ENCODE measurements at places on chromosomes 2 and 18.

DNA sequence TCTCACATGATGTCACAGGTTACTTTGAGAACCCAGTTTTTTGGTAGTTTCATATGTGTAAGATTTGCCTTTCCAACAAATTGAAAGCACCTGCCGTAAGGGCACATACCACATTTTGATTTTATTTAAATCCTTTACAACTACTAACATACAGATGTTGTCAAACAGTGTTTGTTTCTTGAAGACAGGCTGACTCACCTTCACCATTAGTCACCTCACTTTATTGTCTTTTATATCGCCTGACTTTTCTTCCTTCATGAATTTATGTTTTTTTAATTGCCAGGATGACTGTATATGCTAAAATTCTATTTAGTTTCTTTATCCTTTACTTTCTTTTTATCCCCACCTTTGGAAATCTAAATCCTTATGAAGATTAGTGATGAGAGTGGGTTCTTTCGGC lies 886.7 kb downstream of the SUCLG1 start:
- DNase-seq, result no peak

DNA sequence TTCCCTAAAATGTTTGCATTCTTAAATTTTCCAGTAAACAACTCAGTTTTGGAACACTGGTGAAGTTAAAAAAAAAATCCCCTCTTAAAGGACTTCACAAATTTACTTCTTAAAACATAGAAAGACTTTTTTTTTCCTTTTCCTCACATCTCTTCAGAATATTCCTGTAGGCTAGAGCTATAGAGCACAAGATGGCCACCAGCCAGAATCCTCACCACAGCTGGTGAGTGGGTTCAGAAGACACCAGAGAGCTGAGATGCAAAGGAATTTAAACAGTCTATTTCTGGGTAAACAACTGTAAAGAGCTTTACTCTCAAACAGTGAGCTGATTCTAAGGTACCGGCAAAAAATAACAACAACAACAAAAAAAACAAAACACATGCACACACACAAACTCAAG lies 252.8 kb downstream of the LRP1B start:
- DNase-seq, result no peak

- no peak for DNase-seq
Observed at GRCh38 chr18:44685296-44685695, 4.6 kb downstream of the SETBP1 start.

GRCh38 chr2:218962859-218963492 lies 3.5 kb downstream of the CDK5R2 start:
- DNase-seq, result no peak

GRCh38 chr2:13682540-13683272 lies 949.8 kb upstream of the LRATD1 start:
- no peak for DNase-seq

GRCh38 chr2:211487733-211488132 lies 931.3 kb downstream of the CPS1 start:
- no peak for DNase-seq

GRCh38 chr2:46841621-46842020 lies 74.0 kb downstream of the MCFD2 start:
- peak; percentile 87 for DNase-seq

DNA sequence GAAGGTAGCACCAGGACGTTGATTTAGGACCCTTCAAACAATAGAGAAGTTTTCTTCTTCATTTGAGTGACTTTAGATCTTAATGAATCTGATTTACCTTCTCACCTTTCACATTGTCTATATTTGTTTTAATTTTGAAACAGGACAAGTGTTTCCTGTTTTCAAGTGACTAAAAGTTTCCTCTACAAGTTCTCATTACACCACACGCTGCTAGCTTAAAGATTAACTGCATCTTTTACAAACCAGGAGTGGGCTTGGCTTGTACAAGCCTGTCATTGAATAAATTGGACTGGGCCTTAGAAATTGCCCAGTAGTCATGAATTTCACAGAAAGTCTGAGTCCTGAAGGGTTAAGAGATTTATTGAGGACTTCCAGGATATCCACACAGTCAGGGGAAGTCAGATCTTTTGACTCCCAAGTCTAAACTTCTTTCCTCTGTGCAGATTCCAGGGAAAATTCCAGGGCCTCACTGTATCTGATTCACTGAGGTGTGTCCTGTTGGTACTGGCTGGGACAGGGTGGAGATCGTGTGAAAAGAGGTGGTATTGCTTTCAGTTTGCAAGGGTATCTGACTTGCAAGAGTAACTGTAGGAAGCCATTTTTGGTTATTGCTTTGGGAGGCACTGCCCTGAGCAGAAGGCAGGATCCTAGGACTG lies 3.4 kb downstream of the SGPP2 start:
- peak; percentile 94 for DNase-seq

GRCh38 chr2:1731447-1731962 lies 12.8 kb downstream of the PXDN start:
- no peak for DNase-seq

- peak; percentile 28 for DNase-seq
Observed at GRCh38 chr2:230592775-230593174, 119.9 kb upstream of the CAB39 start.

DNA sequence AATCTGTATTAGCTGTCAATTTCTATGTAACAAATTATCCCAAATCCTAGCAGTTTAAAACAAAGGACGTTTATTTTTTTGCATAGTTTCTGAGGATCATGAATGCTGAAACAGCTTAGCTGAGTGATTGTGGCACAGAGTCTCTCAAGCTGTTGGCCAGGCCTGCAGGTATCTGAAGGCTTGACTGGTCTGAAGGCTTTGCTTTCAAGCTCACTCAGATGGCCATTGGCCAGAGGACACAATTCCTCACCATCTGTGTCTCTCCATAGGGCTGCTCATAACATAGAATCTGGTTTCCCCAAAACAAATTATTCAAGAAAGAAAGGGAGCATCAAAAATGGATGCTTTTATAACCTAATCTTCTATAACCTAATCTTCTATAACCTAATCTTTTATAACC lies 33.7 kb downstream of the UNC80 start:
- DNase-seq, result no peak

- no peak for DNase-seq
Observed at GRCh38 chr2:229835596-229836283, 86.1 kb downstream of the TRIP12 start.

- DNase-seq, result no peak
Observed at GRCh38 chr2:190467575-190468083, 59.5 kb downstream of the MFSD6 start.

DNA sequence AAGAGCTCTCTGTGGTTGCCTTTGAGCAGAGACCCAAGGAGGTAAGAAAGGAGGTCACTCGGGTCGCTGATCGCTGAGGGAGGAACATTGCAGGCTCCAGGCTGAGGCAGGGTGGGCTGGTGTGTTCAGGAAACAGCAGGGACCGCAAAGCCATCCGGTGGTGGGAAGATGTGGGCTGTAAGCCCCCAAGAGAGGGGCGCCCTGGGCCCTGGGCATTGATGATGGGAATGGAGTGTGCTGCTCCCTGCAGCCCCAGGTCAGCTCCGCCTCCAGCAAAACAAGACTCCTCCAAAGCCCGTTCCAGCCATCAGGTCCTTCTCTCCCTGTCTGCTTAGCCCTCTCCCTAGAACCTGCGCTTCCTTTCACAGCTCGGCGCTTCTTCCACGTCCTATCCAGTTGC lies 229.7 kb downstream of the KLHL29 start:
- DNase-seq, result no peak

GRCh38 chr2:201574766-201575165 lies 68.5 kb downstream of the TMEM237 start:
- DNase-seq, result no peak

DNA sequence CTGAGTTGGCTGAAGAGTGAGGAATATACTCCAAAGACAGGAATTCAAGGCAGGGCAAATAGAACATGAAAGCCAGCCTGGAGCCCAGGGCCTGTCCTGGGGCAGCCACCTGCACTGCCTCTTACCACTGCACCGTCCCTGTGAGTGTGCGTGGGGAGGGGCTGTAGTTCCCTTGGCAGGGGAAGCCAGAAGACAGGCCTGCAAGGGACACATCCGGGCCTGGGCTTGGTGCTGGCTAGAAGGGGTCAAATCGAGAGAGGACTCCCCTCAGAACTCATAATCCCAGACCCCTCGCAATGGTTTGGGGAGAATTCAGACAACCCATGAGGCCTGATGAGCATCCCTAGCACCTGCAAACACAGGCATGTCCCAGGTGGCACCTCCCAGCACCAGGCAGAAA lies 87.0 kb downstream of the HDAC4 start:
- no peak for DNase-seq

- DNase-seq, result no peak
Observed at GRCh38 chr18:53644799-53645471, 579.5 kb downstream of the MBD2 start.

DNA sequence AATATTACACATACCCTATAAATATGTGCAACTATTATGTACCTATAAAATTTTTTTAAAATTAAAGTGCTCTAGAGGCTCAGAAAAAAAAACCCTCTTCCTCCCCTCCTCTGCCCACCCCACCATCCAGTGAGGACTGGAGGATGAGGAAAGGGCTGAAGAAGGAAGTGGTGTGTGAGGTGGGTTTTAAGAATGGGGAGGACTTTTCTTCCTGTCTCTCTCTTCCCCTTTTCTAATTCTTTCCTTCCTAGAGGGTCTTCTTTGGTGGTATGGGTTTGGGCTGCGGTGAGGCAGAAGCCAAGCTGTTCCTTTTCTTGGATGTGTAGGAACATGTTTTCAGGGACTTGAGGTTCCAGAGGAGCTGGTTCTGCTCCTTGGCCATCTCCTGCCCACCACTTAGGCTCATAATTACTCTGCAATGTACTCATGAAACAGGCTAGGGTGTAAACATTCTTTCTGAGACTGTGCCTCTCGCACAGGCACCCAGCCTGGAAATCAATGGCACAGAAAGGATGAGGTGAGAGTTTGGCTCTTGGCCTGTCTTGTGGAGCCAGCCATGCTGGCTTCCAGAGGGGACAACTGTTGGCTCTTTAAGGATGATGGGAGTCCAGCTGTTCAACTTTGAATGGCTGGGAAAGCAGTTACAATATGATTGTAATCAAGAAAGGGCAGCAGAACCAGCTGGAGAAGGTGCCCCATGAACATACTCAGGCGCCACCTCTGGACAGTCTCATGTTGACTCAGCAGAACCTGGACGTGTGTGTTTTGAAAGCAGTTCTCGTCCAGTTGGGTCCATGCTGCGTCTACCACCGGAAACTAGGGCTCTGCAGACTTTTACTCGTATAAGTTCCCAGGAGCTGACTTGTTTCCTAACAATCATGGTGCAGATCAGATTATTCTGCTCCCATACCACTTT lies 38.3 kb downstream of the IL1RL2 start:
- no peak for DNase-seq

DNA sequence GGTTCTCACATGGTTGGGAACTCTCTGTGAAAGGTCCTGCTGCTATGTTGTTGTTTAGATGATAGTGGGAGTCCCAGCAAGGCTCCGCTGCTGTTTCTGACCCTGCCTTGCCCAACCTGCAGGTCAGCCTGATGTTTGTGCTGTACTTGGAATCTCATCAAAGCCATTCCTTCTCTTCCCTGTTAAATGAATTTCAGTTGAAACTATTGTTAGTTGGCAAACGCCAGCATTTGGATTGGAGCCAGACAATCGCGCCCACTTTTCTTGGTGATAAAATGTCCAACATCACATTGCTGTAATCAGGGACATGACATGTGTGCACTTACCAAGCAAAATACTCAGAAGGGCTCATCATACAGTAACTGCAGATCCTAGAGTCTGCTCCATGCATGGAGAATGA lies 12.8 kb upstream of the TWSG1 start:
- no peak for DNase-seq

GRCh38 chr18:26307161-26307773 lies 81.0 kb downstream of the TAF4B start:
- peak; percentile 60 for DNase-seq

- DNase-seq, result no peak
Observed at GRCh38 chr2:31347319-31347718, 67.2 kb downstream of the XDH start.

DNA sequence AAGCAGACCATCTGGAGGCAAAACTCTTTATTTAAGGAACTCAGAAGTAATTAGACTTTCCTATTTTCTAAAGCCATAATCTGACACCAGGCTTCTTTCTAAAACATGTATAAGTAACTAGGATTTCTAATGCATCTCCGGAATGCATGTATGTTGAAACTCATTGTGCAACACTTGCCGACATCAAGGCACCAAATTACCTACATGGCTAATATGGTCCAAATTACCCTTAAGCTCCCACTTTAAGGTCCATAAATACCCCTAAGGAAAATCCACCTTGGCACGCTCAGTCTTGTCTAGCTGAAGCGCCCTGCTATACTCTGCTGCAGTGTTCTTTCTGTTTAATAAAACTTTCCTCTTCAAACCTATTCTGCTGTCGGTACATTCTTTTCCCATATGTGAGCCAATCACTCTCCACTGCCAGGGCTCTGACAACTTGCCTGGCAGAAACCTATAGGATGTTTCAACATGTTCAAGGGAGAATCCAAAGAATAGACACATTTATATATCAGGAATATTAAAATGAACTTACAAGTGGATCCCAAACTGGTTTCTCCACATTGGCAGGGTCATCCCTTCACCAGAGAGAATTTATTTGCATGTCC lies 171.9 kb downstream of the GALNT1 start:
- DNase-seq, result no peak

DNA sequence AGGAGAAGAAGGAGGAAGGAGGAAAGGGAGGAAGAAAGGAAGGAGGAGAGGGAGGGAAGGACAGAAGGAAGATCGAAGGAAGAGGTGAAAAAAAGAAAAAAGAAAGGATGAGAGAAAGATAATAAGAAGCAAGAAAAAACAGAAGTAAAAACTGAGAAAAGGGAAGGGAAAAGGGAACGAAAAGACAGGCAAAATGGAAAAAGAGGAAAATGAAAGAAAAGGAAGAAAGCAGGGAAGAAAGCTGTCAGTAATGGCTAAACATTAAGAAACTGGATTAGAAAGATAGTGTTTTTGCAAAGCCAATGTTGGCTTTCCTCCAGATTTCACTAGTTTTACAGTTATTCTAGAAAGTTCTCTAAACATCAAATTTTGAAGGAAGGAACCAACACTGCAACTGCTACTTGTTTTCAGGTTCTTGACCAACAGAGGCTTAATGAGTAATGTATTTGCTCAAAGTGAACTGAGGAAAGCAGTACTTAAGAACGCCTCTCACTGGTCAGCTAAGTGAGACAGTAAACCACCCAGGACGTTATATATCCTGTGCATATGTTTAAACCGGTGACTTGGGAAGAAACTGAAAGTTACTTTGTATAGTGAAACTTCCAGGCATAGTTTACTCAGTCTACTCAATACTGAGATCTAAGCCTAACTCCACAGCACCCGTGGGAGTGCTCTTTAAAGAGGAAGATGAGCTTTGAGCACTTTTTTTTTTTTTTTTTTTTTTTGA lies 286.2 kb upstream of the TRIB2 start:
- peak; percentile 20 for DNase-seq

- DNase-seq, result peak; percentile 88
Observed at GRCh38 chr2:226791487-226792081, 8.0 kb downstream of the IRS1 start.

Data from small intestine (tissue), 16 donors.